ENCODE measurements at places on chromosomes 5 and 9. TPM values are rescaled to one million over a fixed set of nuclear protein-coding genes. Genes with fewer than 3 reads are reported as not detected.

DNA sequence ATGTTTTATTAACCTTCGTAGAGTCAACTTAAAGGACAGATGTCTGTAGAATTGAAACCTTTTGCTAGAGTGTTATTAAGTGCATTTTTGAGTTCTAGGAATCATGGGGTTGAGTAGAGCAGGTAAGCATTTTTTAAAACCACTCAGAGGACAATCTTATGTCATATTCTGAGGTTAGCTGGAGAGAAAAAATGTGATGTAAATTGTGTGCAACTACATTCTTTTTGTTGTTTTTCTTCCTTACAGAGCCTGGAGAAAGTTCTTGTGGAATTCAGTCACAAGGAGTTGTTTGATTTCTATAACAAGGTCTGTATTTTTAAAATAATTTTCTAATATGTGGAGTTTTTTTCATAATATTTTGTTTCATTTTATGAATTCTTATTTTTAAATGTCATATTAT, 206.4 kb downstream of the COMMD10 start:
- no peak for DNase-seq

DNA sequence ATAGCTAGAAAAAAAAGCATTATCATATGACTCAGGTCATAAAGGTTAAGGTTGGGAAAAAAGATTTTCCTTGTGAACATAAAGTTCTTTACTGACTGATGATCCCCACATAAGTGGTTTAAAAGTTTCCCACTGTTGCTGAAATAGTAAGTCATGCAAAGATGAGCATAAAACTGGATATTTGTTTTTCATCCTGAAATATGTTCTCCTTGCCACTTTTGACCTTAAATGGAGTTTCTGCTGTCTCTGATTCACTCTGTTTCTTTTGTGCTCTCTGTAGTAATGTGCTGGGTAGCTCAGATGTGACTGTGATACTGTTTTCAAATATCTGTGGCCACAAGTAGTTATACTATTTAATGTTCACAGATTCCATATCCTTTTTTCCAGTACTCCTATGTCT, 162.5 kb upstream of the GAS1 start:
- DNase-seq, result no peak

DNA sequence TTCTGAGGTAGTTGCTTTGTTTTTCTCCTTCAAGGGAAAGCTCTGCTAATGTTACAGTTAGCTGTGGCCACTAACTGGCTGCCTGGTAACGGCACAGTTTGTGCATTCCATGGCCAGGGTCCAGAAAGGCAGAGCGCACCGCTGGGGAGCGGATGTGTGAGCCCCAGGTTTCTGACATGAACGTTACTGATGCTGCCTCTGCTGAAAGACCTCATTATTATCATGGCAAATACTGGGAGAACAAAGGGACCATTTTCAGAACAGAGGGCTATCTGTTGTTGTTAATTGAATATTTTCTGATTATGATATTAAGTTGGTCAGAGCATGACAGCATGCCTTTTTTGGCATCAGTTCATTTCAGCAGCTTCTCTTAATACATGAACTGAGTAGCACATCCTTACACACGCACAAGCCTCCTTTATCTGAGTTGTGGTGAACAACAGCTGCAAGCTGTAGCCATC, 134.1 kb downstream of the NUDT12 start:
- DNase-seq, result no peak

- no peak for DNase-seq
Measured at GRCh38 chr5:102678267-102679058, 76.6 kb upstream of the PAM start.

DNA sequence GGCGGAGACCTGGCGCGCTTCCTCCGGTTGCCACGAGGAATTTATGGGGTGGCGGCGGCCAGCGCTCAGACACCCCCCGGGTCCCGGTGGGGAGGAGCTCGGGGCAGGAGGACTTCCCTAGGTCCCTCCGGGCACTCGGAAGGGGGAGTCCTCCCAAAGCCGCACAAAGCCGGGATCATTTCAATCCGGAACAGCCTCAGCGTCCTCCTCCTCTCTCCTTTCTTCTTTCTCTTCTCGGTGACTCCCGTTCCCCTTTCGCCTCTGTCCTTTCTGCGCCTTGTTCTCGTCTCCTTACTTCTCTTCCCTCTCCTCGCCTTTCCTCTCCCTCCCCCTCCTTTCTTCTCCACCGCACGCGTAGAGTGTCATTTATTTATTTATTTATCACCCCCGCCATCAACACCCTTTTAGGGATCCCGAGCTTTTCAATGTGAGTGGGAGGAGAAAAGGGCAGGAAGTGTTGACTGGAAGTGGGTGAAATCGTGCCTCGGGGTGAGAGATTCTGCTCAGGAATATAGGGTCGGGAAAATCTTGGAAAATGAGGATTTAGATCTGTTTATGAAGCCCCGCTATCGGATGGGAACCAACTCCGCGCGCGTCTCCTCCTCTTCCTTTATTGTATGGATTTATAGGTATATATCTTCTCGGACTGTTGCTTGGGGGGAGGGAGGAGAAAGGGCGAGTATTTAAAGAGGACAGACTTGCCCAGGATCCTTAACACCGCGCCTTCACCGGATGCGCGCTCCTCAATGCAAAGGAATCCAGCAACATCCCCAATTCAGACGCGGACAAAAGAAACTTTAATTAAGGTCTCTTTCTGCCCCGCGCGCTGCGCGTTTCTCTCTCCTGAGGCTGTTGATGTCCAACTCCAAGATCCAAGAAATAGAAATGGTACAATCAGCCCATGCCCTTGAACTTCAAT, 2.0 kb upstream of the ZNF462 start:
- peak; percentile 55 for DNase-seq

GRCh38 chr9:30574355-30575151, 1809.9 kb upstream of the ACO1 start:
- DNase-seq, result no peak

DNA sequence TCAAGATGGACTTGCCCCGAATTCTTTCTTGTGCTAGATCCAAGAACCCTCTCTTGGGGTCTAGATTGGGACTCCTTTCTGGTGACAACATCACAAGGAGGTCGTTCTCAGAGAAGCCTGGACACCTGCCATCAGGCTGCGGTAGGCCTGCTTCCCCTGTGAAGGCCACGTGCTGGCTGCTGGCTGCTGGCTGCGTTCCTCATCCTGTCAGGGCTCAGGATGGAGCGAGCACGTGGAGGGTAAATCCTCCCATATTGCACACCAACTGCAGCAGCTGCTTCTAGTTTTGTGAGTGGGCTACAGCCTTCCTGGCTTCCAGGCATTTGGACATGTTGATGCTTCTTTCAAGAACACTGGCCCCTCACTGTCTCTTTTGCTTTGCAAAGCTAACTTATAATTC, 95.6 kb downstream of the HSPA4 start:
- DNase-seq, result peak; percentile 26

- no peak for DNase-seq
Measured at GRCh38 chr9:114957558-114957957, 27.2 kb upstream of the TNFSF8 start.

- no peak for DNase-seq
Measured at GRCh38 chr9:36345103-36345846, 54.8 kb downstream of the RNF38 start.

- DNase-seq, result no peak
Measured at GRCh38 chr9:133107961-133108793, 12.9 kb downstream of the RALGDS start.

- no peak for DNase-seq
Measured at GRCh38 chr9:136543830-136544547, 1.9 kb downstream of the NOTCH1 start.

DNA sequence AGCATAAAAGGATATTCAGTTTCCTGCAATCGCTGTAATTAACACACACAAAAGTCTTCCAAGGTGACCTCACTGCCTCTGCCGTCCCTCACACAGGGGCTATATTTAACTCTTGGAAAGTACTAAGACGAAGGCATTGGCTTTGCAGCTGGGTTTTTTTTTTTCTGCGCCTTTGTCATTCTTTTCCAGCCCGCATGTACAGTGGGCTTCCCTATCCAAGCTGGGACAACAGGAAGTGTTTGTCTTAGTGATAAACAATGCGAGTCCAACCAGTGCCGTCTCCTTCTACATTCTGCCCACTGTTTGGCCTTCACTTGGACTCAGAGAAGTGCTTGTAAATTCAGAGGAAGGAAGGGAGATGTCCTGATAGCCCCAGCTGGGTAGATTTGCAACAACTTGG, 17.6 kb downstream of the AFAP1L1 start:
- no peak for DNase-seq

- DNase-seq, result no peak
Measured at GRCh38 chr9:4371108-4371507, 71.2 kb upstream of the GLIS3 start.

DNA sequence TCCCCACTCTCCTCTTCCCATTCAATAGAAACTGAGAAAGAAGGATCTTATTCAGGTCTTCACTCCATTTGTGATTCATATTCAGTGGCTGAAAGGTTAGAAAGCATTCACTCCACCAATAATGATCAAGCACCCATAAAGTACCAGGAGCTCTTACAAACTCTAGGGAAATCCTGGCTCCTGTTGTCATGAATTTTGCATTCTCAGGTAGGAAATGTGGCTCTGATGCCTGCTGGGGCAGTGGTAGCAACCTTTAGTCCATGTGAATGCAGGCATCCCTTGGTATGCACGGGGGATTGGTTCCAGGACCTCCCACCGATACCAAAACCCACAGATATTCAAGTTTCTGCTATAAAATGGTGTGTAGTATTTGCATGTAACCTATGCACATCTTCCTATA, 3.6 kb upstream of the RORB start:
- no peak for DNase-seq

GRCh38 chr9:111621895-111622480, 9.1 kb upstream of the DNAJC25 start:
- DNase-seq, result peak; percentile 43

DNA sequence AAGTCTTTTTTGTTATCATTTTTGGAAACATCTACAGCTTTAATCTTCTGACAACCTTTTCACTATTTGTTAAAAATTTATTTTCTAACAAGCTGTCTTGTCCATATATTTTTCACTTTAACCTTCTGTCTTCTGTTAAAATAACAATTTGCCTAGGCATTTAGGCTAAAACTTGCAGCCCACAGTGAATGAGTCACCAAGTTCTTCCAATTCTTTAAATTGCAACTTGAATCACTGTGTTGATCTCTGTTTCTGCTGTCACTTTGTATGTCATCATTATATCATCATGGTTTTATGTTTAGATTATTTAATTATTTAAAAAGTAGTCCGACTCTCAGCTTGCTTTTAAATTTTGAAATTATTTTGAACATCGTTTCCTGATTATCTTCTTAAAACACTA, 473.8 kb upstream of the PTPRD start:
- DNase-seq, result no peak

GRCh38 chr5:91224969-91225368, 158.1 kb downstream of the ARRDC3 start:
- no peak for DNase-seq

DNA sequence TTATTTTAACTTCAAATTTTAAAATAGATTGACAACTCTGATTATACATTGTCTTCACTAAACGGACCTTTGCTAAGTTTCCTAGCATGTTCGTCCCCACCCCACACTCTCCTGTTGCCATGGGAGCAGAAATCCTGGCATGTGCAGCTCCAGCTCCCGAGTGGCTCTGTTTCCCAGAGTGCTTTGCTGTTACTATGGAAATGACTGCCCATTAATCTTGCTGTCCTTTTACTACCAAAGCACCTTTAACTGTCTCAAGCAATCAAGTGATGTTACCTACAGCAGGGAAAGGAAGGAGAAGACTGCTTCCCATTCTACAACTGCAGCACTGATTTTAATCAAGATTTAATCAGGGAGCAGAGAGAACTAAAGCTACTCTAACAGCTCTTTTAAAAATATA, 212.0 kb upstream of the KIF2A start:
- DNase-seq, result peak; percentile 47

- DNase-seq, result no peak
Measured at GRCh38 chr9:76560481-76560922, 101.5 kb downstream of the GCNT1 start.

GRCh38 chr5:100852988-100853449, 50.1 kb downstream of the ST8SIA4 start:
- no peak for DNase-seq

DNA sequence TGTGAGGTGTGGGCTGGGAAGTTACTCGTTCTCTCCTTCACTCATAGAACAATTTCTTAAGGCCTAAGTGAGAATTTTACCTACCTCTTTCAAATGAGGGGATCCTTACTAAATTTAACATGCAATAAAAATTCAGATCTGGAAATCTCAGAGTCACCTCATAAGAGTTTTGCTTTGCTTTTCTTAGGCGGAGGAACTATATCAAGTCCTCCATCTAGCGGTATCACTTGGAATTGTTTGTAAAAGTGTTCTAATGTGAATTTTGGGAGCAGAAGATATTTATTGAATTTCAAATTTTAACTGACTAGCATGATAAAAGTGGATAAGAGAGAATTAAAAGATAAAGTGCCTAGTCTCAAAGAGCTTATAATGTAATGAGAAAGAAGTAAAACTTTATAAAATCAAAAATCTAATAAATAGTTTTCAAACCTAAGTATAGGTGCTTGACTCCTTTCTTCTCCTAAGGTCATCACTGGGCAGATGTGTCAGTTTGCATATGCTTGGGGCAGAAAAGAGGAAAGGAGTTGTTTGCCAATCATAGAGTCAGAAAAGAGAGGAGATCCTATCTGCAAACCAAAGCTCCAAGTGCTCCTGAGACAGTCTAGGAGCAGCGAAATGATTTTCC, 145.7 kb upstream of the DAB2 start:
- no peak for DNase-seq

GRCh38 chr9:4922101-4922500, 63.0 kb upstream of the JAK2 start:
- no peak for DNase-seq

DNA sequence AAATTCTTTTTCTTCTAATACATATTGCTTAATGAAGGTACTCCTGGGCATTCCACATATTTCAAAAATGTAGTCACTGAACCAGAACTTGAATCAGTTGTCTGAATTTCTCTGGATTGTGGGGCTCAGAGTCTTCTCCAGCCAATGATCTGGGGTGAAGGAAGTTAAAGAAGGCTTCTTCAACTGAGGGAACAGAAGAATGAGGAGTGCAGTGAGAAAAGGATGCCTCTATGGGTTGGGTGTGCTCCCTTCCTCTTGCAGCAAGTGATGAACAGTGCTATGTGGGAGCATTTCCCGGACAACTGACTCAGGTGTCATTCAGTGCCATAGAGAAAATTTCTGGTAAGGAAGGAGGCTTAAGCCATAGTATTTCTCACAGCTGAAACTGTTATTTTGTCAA, 7.9 kb downstream of the LNPEP start:
- DNase-seq, result no peak

Gene HTR1A
- 1.2 TPM for total RNA-seq

Gene PITX1
- total RNA-seq, result 0.76 TPM

Gene ADAMTS2
- total RNA-seq, result 23.5 TPM

Gene IRX2
- 60.7 TPM for total RNA-seq

Gene C5orf24
- 43.2 TPM for total RNA-seq

Gene LURAP1L
- total RNA-seq, result 25.6 TPM

Gene STXBP1
- 402 TPM for total RNA-seq

Gene WDR31
- total RNA-seq, result 1.3 TPM

Gene DNAJC21
- 28.6 TPM for total RNA-seq

Gene TSSK1B
- total RNA-seq, result 0.54 TPM

Gene FGD3
- 1.2 TPM for total RNA-seq

Data from glutamatergic neuron (in vitro differentiated cells).